GM23248 (cell line): ENCODE measurements at places on chromosomes 13 and 19.
A peak's percentile ranks its signal among the peaks of the same experiment; 100 is the strongest.

DNA sequence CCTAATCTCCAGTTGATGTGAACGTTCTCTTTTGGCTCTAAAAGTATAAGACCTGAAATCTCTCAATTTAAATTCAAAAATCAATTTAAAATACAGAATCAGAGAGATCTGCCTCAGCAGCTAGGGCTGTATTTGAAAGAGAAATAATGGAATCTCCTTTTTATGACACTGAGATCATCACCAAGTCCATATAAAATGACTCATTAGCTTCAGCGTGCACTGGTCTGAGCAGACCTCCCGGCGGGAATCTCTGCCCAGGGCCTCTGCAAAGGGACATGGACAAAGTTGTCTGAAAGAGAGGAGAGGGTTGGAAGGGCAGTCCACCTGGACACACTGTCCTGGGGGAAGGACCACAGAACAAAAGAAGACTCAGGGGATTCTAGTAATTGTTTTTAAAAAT is 855.6 kb downstream of the EFNB2 start:
- DNase-seq, result no peak

- peak; percentile 23 for DNase-seq
These were observed 164.2 kb downstream of the FOXO1 start for GRCh38 chr13:40502236-40502635.

DNA sequence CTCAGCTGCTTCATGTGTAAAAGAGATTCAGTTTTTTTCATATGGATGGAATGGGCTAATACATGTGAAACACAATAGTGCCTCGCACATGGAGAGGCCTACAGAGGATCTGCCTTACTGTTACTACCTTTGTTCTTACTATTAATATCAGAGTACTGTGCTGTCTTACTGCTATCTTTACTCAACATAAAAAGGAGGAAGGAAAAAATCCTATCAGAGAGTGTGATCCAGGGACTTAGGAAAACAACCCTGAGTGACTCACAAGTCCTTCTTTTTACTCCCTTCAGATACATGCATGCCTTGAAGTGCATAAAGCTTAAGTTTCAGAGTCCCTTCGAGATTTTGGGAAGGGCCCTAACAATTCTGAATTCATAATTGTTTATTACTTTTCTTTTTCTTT is 136.8 kb downstream of the TBC1D4 start:
- peak; percentile 32 for DNase-seq

DNA sequence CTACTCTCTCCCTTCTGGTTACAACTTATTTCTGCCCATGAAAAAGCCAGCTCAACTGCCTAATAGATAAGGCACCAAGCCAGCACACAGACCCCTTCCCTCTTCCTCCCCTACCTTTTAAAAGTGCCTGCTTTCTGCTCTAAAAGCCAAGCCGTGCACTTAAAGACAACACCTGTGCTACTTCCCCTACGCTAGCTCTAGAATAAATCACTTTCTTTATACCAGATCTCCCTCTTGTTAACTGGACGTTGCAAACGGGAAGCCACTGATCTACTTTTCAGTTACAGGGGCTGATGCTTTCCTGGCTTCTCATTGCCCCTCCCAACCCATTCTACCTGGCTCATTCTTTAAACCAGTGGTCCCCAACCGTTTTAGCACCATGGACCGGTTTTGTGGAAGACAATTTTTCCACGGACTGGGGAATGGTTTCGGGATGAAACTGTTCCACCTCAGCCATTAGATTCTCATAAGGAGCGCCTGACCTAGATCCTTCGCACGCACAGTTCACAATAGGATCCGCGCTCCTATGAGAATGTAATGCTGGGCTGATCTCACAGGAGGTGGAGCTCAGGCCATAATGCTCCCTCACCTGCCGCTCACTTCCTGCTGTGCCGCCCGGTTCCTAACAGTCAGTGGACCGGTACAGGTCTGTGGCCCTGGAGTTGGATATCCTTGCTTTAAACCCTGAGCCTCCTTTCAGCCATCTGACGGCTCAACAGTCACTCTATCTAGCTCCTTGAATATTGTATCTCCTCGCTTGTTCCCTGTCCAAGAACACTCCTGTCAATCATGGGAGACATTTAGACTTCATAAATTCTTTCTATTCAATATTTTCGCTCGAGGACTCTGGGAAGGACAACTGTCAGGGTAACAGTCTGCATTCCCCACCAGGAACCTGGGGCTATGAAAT is 841 bp upstream of the ZNF223 start:
- DNase-seq, result peak; percentile 41

DNA sequence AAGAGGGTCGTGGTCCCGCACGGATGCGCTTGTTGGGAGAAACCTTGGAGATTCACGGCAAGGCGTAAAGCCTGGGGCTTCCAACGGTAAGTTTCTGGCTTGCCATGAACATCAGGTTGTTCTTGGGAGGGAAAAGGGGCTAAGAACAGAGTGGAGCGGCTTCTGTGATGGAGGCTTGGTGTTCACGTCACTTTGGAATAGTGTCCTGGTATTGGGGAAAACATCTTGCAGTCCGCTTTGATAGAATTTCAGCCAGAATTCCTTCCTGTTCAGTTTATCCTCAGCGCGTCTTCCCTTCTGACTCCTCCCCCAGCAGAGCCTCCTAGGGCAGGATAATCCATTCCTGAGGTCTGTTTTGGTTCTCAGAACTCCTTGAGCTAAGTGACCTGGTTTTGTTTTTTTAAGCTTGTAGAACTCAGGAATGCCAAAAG is 2.0 kb downstream of the KCTD15 start:
- no peak for DNase-seq

DNA sequence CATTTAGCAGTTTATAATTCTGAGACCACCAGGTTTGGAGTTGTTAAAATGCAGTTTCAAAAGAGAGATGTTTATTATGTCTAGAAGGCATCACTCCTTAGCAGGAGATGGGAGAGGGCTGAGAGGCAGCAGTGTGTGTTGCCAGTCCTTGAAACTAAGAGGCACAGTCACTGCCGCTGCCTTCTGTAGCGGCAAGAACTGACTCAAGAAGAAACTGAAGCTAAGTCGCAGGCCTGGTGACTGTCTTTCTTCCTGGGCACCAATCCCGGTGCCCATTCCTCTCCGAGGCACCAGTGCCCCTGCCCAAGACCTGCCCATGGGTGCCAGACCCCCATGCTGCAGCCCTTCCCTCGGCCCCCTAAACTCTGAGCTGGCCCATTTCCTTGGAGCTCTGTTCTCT is 20.1 kb downstream of the N4BP2L1 start:
- DNase-seq, result no peak

DNA sequence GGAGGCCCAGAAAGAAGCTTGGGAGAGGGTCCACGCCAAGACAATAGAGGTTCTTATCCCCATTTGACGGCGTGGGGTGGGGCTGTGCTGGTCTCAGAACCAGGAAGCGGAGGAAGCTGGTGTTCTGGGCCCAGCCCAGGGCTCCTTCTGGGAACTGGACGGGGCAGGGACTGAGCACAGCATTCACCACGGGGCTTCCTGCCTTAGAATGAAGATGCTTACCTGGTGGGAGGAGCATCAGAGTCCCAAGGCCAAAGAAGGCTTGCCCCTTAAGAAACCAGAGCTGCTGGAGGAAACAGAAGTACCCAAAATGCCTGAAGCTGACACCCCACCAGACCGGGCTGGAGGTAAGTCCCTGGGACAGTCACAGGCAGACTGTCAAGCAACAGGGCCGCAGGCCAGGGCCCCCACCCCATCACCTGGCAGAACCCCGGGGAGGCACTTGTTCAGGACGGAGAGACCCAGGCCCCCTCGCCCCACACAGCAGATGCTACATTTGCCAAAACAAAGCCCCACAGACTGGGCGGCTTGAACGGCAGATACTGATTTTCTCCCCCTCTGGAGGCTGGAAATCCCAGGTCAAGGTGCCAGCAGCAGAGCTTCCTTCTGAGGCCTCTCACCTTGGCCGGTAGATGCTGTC is 17.8 kb upstream of the IGLON5 start:
- no peak for DNase-seq

- DNase-seq, result no peak
These were observed 3.8 kb upstream of the ACTL9 start for GRCh38 chr19:8702350-8702749.

DNA sequence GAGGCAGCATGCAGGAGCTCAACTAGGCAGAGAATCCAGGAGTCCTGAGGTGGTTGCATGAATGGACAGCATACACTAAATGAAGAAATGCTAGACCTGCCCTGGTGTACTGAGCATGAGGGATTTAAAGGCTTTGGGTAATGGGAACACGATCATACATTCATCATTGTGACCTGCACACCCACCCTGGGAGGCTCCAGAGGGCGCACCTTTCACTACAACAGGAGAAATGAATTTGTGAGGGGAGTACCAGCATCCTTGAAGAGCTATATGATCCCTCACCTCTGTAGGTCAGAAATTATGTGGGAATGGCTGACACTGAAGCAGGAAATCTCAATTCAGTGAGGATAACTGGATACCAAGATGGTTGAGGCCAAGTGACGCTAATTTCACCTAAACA is 8.9 kb downstream of the KLK2 start:
- no peak for DNase-seq

DNA sequence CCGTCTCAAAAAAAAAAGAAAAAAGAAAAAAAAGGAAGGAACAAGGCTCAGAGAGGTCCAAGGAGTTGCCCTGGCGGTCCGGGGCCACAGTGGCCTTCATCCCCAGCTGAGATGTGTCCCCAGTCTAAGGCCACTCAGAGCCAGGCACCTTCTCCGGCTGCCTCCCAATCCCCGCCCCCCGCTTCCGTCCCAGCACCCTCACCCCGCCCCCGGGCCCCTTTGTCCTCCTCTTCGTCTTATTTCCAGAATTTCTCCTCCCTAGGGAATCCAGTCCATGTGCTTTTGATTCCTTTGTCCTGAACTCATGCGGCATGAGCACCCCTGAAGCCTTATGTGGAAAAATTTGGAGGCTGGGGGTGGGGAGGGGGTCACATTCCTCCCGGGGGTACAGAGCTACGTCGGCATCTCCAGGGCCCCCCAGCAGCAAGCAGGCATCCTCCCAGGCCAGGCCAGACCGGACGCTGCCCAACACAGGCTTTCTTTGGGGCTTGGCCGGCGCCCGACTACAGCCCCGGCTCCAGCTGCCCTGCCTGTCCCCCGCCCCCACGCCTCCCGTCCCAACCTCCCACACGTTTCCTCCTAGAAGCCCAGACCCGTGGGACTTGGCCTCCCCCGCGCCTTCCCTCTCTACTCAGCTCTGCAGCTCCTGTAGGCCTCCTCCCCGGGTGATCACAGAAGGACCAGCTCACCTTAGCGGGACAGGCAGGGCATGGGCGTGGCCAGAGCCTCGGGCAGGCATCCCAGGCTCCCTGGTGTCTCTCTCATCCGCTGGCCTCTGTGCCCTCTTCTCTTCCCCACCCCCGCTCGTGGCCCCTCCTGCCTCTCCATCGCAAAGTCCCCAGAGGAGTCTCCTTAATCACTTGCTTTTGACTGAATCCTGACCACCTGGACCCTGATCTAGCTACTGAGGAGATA is 17.8 kb upstream of the ADGRE5 start:
- peak; percentile 77 for DNase-seq

- no peak for DNase-seq
These were observed 303.4 kb downstream of the SLC7A1 start for GRCh38 chr13:29292045-29292444.

DNA sequence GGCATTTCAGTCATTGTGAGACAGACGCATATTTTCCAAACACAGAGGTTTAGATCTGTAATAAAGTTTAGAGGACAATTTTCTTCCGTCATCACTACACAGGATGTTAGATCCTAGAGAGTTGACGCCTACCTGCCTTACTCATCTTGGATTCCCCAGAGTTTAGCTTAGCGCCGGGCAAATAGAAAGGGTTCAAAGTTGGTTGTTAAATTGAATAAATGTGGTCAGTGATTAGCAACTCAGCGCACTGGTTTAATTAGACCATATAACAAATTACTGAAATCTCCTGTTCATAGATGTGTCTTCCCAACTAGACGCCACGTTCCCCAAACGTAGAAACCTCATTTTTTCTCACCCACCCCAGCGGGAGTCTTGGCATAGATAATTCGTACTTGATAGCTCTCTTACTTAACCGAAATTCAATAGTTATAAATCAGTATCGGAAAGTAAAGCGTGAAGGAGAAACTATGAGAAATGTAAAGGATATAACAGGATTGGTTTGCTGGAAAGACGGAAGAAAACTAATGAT is 726 bp upstream of the UFM1 start:
- DNase-seq, result peak; percentile 88
